Upper lobe of right lung (tissue), 1 donor: ENCODE measurements at places on chromosomes 11 and 22. TPM values are rescaled to one million over a fixed set of nuclear protein-coding genes. Genes with fewer than 3 reads are reported as not detected.

GRCh38 chr11:97290464-97291041 is 900.7 kb downstream of the JRKL start:
- DNase-seq, result no peak

DNA sequence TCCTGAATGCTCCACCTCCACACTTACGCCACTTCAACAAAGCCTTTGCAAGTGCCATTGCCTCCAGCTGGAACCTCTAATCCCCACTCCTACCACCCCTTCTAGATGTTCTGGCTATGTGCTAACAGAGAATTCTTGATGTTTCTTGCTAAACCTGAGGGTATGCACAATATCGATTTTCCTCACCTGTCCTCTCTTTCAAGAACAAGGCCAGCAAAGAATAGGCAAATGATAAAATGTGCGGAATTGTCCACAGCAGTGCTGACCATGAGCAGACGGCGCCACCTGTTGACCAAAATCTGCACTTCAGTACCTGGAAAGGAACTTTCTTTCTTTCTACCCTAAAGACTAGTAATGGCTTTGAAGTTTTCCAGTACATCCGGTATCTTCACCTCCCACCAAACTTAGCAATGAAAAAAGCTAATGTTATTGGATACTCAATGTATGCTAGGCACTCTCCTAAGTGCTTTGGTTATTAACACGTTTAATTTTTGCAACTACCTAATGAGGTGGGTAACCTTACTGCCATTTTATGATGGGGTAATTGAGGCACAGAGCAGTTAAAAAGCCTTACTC is 3.4 kb downstream of the TIMM10 start:
- no peak for DNase-seq

GRCh38 chr11:93032580-93032979 is 63.1 kb downstream of the MTNR1B start:
- DNase-seq, result no peak

- DNase-seq, result no peak
Measured at GRCh38 chr11:61883327-61883726, 8.0 kb downstream of the FADS3 start.

- DNase-seq, result no peak
Measured at GRCh38 chr11:66014804-66015453, 3.1 kb downstream of the CST6 start.

GRCh38 chr22:27438271-27438980 is 363.1 kb downstream of the MN1 start:
- DNase-seq, result no peak

DNA sequence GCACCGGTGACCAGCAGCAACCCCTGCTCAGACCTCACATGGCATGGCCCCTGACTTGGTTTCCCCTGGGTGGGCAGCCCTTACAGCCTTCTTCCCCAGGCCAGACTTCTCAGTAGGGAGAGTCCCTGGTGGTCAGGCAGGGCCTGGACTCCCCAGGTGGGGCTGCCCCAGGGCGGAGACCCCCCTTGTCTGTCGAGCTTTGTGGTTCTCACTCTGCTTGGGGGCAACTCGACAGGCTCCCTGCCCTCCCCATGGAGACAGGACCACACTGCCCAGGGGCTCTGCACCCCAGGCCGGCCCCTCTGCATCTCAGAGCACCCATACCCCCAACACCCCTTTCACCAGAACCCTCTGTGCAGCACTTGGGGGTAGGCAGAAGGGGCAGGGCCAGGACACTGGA is 87.7 kb downstream of the MORC2 start:
- peak; percentile 61 for DNase-seq

- peak; percentile 91 for DNase-seq
Measured at GRCh38 chr22:20979243-20979809, 2.8 kb upstream of the LZTR1 start.

- DNase-seq, result no peak
Measured at GRCh38 chr22:17712441-17712840, 61.8 kb downstream of the BID start.

DNA sequence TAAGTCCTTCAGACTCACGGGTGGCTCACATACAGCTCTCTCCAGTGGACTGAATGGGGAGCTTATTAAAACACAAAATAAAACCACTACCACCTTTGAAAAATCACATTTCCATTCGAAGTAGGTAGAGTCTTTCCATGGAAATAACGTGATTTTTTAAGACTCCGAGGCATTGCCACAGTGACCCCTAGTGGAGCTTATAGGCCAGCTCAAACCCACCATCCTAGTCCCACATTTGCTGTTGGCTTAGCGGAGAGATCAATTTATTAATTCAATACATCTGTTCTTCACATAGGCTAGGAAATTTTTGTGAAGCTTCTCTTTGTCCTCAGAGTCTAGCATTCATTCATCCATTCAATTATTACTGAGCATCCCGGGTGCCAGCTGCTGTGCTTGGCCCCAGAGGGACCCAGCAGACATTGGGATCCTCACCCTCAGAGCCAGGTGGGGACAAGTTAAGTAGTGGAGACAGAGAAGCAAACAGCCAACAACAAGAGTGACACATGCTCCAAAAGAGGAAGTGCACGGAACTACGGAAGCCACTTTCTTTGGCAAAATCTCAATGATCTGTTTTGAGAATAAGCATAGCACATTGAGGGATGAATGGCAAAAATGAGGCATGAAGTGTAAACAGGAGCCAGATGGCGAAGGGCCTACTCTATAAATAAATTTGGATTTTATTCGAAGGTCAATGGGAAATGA is 10.2 kb upstream of the P4HA3 start:
- DNase-seq, result no peak

DNA sequence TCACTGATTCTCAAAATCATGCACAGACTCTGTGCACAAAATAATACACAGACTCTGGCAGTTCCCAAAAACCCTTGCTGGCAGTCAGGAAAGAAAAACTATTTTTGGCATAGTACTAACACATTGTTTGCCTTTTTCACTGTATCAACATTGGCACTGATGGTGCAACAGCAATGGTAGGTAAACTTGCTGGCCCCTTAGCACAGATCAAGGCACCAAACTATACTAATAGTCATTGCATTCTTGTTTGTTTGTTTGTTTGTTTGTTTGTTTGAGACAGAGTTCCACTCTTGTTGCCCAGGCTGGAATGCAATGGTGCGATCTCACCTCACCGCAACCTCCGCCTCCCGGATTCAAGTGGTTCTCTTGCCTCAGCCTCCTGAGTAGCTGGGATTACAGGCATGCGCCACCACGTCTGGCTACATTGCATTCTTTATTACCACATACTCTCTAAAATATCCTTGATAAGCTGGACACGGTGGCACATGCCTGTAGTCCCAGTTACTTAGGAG is 81.0 kb upstream of the SLC6A5 start:
- DNase-seq, result peak; percentile 60

DNA sequence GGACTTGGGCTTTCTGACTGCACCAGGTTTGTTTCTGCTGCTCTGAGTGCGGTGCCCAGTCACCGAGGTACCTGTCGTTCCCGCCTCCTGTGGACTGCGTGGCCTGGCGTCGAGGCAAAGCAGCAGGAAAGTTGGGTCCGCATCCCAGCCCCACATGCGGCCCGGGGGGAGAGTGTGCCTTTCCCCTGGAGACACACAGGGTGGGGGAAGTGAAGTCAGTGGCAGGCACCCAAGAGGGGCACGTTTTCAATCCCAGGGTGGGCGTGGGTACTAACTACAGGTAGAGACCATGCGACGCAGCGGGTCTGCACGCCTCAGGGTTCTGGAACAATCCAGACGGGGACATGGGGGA is 25.3 kb upstream of the GRAMD4 start:
- peak; percentile 56 for DNase-seq

DNA sequence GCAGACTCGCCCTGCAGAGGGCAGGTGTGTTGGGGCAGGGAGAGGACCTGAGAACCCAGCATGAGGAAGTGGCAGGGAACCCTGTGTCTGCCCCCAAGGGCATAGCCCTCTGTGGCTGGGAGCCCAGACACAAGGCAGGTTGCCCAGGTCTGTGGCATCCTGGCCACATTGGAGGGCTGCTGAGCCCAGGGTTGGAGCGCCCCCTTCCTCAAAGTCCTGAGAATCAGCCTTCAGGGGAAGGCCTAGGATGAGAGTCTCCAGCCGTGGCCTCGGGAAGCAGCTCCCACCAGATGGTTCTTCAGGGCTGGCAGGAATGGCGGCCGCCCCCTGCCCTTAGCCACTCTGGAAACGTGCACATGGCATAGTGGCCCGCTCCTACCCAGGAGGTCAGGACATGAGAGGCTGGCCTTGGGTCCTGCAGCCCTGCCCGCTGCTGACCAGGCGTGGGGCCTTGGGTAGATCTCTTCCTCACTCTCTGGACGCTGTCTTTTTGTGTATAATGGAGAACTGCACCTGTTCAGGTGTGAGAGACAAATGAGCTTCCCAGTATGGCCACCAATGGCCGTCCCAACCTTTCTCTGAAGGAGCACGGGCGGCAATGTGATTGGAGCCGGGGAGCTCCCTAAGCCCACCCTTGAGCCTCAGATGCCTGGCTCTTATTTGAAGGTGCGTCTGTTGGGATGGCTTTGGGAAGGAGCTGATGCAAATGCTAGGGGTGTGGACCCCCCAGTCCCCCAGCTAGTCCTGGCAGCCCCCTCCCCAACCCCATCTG is 4.6 kb upstream of the CDC42BPG start:
- no peak for DNase-seq

GRCh38 chr11:120228794-120229384 is 11.1 kb upstream of the POU2F3 start:
- no peak for DNase-seq

GRCh38 chr11:43880640-43881159 is at the start of gene ALKBH3:
Gene ALKBH3, plus strand, starts transcription at chr11:43880831. Its CDS starts 1,822 bp downstream, at chr11:43882653.
- peak; percentile 95 for DNase-seq

GRCh38 chr11:15055620-15056356 is 17.6 kb upstream of the CALCB start:
- no peak for DNase-seq

- no peak for DNase-seq
Measured at GRCh38 chr11:103949781-103950180, 86.7 kb upstream of the DDI1 start.

DNA sequence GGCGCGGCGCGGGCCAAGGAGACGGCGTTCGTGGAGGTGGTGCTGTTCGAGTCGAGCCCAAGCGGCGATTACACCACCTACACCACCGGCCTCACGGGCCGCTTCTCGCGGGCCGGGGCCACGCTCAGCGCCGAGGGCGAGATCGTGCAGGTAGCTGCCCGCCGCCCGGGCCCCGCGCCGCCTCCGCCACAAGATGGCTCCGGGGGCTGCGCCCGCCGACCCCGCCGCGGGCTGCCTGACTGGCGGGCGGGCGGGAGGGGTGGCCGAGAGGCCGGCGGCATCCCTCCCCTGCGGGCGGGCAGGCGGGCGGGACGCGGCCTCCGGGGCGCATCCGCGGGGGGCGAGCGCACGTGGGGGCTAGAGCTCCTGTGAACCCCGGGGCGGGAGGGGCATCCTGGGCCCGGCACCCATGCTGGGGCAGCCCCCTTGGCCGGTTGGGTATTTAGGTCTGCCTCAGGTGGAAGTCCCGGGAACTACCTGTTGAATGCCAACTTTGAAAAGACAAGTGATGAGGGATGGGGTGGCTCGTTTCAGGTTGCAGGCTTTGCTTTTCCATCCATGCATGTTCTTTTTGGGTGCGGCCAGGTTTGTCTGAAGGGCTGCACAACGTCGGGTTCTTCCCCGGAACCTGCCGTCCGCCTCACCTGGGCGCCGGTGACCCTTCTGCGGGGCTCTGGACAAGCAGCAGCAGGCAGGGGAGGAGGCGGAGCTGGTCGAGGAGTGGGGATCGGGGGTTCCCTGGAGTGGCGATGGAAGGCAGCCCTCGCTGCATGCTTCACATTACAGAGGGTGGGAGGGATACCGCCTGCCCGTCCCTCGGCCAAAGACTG is 760 bp downstream of the ZNRF3 start:
- DNase-seq, result peak; percentile 82

GRCh38 chr11:64156235-64157011 is 9.5 kb downstream of the MACROD1 start:
- DNase-seq, result no peak

DNA sequence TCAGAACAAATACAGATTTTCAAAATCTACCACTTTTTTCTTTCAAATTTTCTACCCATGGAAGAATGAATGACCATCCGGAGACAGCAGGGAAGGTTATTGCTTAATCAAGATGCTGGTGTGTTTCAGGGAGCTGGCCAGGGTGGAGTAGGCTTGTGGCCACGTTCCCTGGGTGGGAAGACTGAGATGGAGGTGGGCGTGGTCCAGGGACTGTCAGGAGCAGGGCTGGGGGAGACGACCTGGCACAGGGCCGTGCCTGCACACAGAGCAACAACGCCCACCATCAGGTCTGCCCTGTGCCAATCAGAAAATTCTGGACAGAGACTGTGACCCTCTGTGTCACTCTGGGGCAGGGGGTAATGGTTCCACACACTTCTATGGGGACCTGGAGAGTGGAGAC is 7.1 kb upstream of the APOBEC3H start:
- DNase-seq, result no peak

DNA sequence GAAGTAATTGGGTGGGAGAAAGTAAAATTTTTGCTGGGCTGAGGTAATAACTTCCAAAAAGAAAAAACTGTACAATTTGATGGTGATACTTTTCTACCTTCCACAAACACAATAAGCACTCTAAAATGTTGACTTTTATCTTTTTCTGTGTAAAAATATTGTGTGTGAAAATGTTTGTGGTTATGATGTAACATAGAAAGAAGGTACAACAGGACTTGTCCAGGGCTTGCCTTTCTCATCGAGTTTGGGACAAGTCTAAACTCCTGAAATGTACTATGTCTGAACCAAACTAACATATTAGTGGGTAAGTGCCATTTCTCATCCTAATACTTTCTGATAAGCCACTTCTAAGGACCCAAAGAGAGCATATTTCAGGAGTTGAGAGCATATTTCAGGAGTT is 174.2 kb upstream of the PDGFD start:
- DNase-seq, result no peak

- peak; percentile 66 for DNase-seq
Measured at GRCh38 chr22:30288419-30289140, 725 bp downstream of the CASTOR1 start.

- no peak for DNase-seq
Measured at GRCh38 chr11:36469063-36469462, 41.0 kb downstream of the TRAF6 start.

DNA sequence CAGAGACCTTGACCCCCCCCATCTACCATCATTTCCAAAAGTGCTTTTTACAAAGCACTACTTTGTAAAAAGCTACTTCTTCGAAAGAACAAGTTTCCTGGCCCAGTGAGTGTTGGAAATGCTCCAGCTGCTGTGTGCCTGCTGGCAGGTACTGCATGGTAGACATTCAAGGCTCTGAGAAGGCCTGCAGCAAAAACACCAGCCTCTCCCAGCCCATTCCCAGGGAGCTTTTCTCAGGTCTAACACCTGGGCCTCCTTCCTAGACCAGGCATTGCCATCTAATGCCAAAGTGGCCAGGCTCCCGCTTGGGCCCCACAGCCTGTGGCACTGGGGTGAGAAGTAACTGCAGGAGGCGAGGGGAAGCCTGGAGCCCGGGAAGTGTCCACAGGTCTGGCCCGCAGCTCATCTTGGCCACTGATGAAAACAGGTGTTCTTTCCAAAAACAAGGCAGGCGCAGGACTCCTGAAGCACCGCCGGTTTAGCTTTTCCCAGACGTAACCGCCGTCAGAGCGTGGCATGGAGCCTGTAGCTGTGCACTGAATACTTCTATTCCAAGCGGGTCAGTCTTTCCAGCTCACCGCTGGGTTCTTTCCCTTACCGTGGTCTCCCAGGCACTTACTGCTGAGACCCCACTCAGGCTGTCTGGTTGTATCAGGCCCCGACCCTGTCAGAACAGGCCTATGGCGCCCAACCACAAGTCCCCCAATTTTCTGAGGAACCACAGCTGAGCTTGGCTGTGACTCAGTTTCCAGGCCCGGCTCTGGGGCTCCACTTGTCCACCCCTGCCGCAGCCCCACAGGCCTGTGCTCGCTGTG is 1.2 kb upstream of the TCIRG1 start:
- peak; percentile 69 for DNase-seq

The ANO9 gene
- 22.4 TPM for total RNA-seq

The CYP2D6 gene
- total RNA-seq, result 1.0 TPM

The MCHR1 gene
- not detected for total RNA-seq

The MMP27 gene
- total RNA-seq, result not detected

The TOLLIP gene
- 71.1 TPM for total RNA-seq

The SORL1 gene
- total RNA-seq, result 48.3 TPM

The MMP10 gene
- total RNA-seq, result 0.23 TPM
